ENCODE measurements at places on chromosomes 2 and 18. TPM values are rescaled to one million over a fixed set of nuclear protein-coding genes. Genes with fewer than 3 reads are reported as not detected.

GRCh38 chr2:147198651-147199171, 646.1 kb upstream of the ACVR2A start:
- no peak for DNase-seq

- no peak for DNase-seq
Measured at GRCh38 chr18:76213991-76214390, 281.1 kb downstream of the ZNF516 start.

C2orf80 gene
- 1.3 TPM for total RNA-seq

- no peak for DNase-seq
Measured at GRCh38 chr2:168956392-168956791, 55.3 kb downstream of the G6PC2 start.

DNA sequence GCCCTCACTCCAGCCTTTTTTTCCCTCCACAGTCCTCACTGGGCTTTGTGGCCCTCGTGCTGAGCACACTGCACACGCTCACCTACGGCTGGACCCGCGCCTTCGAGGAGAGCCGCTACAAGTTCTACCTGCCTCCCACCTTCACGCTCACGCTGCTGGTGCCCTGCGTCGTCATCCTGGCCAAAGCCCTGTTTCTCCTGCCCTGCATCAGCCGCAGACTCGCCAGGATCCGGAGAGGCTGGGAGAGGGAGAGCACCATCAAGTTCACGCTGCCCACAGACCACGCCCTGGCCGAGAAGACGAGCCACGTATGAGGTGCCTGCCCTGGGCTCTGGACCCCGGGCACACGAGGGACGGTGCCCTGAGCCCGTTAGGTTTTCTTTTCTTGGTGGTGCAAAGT, 39.4 kb downstream of the STEAP3 start:
- DNase-seq: no peak

MALL gene
- 3.9 TPM for total RNA-seq

All from H1 (cell line).